ENCODE measurements at places on chromosomes 16 and 17.
A peak's percentile ranks its signal among the peaks of the same experiment; 100 is the strongest.

GRCh38 chr17:81651692-81652091 lies 4.7 kb downstream of the PDE6G start:
- no peak for DNase-seq

GRCh38 chr17:50891577-50891989 lies 25.4 kb upstream of the TOB1 start:
- DNase-seq, result no peak

DNA sequence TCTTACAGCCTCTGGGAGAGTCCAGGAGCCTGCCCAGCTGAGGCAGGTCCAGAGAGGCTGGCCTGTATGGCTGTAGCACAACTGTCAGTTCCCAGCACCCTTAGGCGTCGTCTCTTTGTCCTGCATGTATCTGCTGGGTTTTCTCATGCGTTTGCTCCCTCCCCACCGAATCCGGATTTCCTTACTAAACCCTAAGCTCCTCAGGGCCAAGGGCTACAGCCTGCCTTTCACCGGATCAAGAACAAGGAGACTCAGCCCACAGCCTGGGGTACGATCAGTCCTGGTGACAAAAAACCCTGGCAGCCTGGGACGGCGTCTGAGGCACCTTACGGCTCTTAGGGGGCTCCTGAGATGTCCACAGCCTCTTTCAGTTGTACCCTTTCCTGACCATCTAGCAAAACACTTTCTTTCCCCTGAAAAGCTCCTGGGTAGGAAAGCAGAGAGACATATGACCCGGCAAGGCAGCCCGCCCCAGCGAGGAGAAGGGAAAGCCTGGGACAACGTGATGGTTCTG lies 12.2 kb downstream of the HIC1 start:
- no peak for DNase-seq

- DNase-seq, result no peak
Measured at GRCh38 chr17:78241277-78242023, 10.0 kb downstream of the TMEM235 start.

- DNase-seq, result no peak
Measured at GRCh38 chr17:65403626-65404025, 157.8 kb downstream of the AXIN2 start.

DNA sequence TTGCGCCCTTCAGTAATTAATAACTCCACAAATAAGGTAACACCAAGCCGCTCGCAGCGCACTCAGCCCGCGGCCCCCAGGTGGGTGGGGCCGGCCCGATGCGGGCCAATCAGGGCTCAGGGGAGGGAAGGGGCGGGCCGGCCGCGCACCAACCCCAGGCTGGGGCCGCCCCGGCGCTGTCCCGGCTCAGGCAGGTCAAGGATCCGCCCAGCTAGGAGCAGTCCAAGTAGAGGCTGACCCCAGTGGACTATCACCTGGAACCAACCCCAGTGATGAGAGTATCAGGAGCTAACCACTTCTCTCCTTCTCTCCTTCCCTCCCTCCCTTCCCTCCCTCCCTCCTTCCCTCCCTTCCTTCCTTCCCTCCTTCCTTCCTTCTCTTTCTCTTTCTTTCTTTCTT lies 110.8 kb downstream of the C16orf78 start:
- DNase-seq, result no peak

DNA sequence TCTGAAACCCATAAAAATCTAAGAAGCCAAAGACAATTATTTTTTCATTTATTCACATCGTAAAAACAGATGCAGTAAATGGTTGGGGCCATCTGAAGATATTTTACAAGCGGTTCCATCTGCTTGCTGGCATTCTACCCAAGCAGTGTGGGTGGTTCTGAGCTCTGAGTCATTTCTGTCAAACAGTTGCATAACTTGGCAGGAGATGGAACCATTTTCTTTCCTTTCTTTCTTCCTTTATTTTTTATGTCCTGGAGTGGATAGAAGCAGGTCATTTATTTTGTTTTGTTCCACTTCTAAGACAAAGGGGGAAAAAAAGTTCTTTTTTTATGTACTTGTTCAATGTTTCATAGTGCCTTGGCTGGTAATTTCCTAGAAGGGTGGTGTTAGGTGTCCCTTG lies 1151.9 kb upstream of the GOT2 start:
- DNase-seq, result no peak

- no peak for DNase-seq
Measured at GRCh38 chr17:10178506-10178991, 19.9 kb downstream of the GAS7 start.

GRCh38 chr16:67858500-67858899 lies 11.0 kb upstream of the CENPT start:
- no peak for DNase-seq

DNA sequence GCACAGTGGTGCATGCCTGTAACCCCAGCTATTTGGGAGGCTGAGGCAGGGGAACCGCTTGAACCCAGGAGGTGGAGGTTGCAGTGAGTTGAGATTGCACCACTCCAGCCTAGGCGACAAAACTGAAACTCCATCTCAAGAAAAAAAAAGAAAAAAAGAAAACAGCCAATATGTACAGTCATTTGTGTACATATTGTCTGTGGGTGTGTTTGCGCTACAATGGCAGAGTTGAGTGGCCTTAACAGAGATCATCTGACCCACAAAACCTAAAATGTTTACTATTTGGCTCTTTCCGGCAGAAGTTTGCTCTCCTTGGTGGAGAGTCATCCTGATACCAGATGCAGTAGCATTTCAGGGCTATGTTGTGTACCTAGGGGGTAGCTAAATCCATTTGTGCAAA lies 57.9 kb downstream of the ARSG start:
- DNase-seq, result no peak

DNA sequence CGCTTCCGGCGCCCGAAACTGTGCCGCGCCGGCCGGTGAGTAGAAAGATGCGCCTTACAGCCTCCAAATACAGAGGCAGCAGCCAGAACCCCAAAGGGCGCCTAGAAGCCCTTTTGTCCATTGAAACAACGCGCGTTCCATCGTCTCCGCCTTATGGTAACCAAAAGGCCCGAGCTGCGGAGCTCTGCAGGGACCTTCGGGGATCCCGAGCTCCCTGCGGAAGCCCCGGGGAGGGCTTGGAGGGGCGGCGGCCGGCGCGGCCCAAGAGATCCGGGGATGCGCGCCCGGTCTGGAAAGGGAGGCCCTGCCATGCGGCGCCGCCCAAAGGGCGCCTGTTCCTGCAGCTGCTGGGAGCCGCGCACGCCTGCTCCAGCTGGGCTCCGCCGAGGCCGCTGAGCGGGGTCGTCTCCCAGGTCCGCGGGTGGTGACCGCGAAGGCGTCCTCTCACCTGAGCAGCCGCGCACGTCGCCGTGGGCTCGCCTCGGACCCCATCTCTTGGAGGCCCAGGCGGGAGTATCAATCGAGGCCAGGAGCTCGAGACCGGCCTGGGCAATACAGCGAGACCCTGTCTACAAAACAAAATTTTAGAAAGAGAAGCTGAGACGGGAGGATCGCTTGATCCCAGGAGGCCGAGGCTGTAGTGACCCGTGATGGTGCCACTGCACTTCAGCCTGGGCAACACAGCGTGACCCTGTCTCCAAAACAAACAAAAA lies 742 bp upstream of the FBXO31 start:
- DNase-seq, result peak; percentile 24

DNA sequence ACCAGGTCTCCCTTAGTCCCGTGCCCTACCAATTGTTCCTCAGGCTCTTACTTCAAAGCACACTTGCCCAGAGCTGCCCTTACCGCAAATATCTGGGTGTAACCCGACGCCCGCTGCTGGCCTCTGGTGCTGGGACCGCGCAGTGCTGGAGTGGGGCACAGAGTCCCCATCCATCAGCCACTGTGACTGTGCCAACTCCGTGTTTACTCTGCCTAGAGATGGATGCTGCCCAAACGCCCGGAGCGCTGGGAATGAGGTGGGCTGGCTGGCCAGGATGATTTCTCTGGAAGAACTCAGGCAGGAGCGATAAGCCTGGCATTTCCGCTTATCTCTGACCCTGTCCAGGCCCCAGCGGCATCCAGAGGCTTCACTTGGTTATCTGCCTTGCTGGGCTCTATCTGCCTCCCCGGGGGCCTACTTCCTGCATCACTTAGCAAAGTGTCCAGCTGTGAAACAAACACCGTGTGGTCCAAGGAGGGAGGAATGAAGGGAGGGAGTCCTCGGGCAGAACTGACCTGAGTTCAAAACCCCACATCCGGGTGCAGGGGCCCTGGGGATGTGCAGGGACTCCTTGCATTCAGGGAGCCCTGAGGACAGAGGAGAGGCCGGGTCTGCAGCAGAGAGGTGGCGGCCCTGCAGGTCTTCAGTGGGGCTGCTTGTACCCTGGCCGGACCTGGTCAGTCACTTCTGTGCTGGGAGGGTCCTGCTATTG lies 9.4 kb upstream of the MYLK3 start:
- no peak for DNase-seq

GRCh38 chr16:84826558-84826941 lies 6.8 kb downstream of the CRISPLD2 start:
- DNase-seq, result no peak

- DNase-seq, result no peak
Measured at GRCh38 chr16:59973966-59974365, 1239.8 kb upstream of the GOT2 start.

GRCh38 chr17:45841186-45841585 lies 3.5 kb upstream of the SPPL2C start:
- DNase-seq, result no peak

GRCh38 chr16:65271996-65272395 lies 150.1 kb upstream of the CDH11 start:
- DNase-seq, result no peak

DNA sequence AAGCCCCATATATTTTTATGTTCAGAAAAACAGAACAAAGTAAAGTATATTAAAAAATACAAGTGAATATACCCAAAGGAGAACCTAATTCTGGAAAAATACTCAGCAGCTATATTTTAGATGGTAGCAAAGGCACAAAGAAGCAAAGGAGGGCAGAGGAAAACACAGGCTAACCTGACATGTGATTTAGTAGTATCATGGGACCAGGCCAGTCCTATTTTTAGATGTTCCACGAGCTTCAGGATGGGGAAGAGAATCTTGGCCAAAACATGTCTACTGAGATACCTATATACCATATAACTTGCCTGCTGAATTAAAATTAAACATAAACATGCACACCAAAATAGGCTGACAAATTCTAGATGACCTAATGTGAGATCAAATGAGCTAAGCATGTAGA lies 32.9 kb downstream of the SMYD4 start:
- DNase-seq, result no peak

GRCh38 chr16:50323335-50324011 lies 45.3 kb downstream of the BRD7 start:
- no peak for DNase-seq

GRCh38 chr17:12624211-12624610 lies 41.5 kb upstream of the MYOCD start:
- DNase-seq, result no peak

- DNase-seq, result peak; percentile 53
Measured at GRCh38 chr17:48636177-48637018, 10.2 kb upstream of the HOXB9 start.

GRCh38 chr17:45257115-45257514 lies 4.8 kb downstream of the SPATA32 start:
- DNase-seq, result no peak

DNA sequence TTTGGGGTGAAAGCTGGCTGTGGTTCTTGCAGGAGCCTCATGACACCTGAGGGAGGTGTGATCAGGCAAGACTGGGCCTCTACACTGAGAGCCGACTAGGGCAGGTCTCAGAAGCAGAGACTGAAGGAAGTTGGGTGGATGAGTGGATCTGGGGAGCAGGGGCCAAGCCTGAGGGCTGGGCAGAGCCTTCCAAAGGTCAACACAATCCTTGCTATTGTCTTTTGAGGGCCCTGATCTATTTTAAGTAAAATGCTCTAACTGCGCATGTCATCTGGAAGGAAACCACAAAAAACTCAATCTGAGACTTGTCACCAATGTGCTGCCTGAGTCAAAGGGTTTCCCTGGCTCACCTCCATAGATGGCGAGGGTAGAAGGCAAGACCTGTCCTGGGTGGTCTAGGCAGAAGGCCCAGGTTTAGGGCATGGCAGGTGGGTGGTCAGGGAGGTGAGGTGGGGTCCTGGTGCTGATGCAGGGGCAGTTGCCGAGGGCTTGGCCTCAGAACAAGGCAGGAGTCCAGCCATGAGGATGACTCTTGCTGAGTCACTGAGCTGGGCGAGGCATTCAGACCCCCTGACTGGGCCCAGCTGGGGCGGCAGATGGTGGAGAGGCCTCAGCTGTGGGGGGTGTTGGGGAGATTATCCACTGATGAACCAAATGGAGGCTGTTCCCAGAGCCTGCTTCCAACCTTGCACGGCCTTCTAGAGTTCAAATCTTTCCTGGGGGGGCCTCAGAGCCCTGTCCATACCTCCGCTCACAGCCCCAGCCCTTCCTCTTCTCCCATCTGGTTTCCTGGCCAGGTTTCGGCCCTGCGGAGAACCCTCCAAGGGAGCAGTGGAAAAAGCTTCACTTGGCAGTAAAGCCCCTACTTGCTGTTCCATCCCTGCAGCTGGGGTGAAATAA lies 5.1 kb downstream of the MVP start:
- DNase-seq, result no peak

- peak; percentile 48 for DNase-seq
Measured at GRCh38 chr17:64306850-64307463, 43.9 kb upstream of the TEX2 start.

DNA sequence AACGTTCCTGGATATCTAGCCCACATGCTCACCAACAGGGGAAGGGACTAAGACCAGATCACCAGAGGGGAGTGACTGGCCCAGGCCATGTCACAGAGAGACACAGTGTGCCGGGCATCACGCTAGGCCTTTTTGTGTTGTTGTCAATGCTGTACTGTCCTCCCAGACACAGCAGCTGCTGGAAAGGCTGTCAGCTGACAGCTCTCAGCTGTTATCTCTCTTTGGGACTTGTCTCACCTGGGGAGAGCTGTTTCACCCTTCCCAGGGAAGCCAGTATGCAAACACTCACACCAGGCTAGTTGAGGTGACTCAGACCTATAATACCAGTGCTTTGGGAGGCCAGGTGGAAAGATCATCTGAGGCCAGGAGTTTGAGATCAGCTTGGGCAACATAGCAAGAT lies 19.4 kb downstream of the UNC45B start:
- DNase-seq, result no peak

- DNase-seq, result no peak
Measured at GRCh38 chr16:58418601-58419000, 26.3 kb downstream of the GINS3 start.

DNA sequence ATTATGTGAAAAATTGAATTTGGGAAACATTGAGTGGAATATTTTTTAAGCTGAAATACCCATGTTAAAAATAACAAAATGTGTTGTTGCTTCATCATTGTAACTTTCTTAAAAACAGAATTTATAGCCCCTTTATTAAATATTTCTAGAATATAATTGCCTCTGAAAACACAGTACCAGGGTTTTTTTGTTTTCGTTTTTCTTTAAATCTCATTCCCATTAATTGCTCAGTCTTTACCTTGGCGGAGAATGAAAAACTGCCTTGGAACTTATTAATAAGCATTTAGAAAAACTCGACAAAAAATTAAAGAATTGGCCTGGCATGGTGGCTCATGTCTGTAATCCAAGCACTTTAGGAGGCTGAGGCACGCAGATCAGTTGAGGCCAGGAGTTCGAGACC lies 195.2 kb upstream of the TBX2 start:
- no peak for DNase-seq

GRCh38 chr16:50309527-50310307 lies 43.4 kb downstream of the ADCY7 start:
- no peak for DNase-seq

- no peak for DNase-seq
Measured at GRCh38 chr16:1260101-1260680, 4.3 kb downstream of the TPSD1 start.

- DNase-seq, result no peak
Measured at GRCh38 chr17:78138204-78139060, 7.8 kb upstream of the C17orf99 start.
